ENCODE measurements at places on chromosomes 1 and 21.
A peak's percentile ranks its signal among the peaks of the same experiment; 100 is the strongest.

GRCh38 chr1:74247881-74248528 is 12.8 kb downstream of the TNNI3K start:
- no peak for DNase-seq

- no peak for DNase-seq
These were observed 9.0 kb upstream of the RPTN start for GRCh38 chr1:152167835-152168534.

DNA sequence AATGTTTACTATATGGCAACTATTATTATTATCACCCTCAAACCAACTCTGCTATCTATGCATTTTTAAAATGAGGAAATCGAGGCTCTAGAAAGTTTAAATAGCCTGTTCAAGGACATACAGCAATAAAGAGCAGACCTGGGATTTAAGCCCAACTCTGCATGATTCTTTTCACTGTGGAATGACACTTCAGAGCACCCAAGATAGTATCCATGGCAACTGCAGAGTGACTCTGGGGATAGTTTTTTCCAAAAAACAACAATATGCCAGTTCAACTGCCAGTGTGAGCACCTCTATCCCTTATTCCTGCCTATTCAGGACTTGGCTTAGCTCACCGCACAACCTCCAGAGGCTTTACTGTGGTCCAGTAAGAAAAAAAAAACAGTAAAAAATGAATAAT is 293.9 kb downstream of the BRINP2 start:
- DNase-seq = no peak

- DNase-seq = no peak
These were observed 15.5 kb upstream of the ADAM30 start for GRCh38 chr1:119911775-119912174.

DNA sequence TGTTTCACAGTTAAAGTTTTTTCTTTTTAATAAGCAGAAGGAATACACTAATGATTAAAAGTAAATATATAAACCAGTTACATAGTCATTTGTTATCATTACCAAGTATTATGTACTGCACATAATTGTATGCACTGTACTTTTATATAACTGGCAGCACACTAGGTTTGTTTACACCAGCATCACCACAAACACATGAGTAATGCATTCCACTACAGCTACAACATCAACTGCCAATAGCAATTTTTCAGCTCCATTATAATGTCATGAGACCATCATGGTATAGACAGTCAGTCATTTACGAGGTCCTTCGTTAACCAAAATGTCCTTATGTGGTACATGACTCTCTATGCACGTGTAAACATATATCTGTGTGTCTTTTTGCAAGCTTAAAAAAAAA is 35.2 kb downstream of the SCYL3 start:
- DNase-seq = no peak

GRCh38 chr1:166040202-166040997 is 126.4 kb downstream of the FAM78B start:
- DNase-seq = no peak

- no peak for DNase-seq
These were observed 13.7 kb upstream of the RHEX start for GRCh38 chr1:206039046-206039973.

- peak; percentile 90 for DNase-seq
These were observed 2.1 kb upstream of the PFKL start for GRCh38 chr21:44297525-44298290.

DNA sequence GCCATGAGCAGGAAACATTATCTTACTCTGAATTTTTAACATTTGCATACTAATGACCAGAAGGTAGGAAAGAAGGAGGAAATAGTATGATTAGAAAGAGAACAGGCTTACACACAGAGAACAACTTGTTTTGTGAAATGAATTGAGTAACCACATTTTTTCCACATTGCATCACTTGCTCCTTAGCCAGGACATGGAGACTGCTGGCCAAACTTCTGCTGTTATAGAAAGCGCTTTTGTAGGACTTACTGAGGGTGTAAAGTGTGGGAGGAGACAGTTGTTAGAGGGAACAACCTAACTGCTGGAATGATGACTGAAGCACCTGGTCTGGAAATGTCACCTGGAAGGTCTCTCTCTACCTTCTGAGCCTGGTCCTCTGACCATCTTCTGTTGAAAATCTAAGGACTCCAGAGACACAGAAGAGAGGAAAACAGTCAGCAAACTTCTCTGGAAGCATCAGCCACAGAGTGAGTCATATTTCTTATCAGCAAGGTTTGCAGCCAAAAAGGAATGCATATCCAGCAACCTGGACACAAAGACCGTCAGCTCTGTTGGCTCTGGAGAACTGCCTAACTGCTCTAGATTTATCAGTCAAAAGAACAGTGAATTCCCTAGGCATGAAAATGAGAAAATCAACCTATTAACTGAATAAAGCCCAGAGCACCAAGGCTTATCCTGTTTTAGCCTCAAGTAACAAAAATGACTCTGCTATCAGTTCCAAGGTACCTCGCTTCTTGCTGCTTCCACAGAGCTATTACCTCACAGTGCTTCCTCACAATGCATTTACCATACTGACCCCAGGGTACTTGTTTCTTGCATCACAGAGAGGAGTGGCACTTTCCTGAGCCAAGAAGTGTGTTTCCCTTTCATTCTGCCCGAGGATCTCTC is 88.0 kb upstream of the SLFNL1 start:
- peak; percentile 77 for DNase-seq
